ENCODE measurements at places on chromosomes 7 and 10. TPM values are rescaled to one million over a fixed set of nuclear protein-coding genes. Genes with fewer than 3 reads are reported as not detected.
A peak's percentile ranks its signal among the peaks of the same experiment; 100 is the strongest.

DNA sequence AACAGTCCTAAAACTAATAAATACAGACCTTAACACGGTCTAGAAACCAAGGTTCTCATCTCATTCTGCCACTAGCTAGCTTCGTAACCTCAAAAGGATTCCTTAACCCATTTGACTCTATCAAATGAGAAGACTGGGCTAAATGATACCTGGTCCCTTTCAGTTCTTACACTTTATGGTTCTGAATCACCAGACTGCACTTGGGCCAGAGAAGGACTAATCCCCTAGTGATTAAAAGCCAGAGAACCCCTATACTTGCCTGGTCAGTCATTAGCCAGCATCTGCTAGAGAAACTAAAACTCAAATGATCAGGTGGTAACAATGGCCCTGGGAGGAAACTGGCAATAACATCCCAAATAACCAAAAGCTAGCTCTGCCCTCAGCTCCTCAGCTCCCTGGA lies 16.8 kb downstream of the TMEM243 start:
- peak overlapping the region; percentile 70 for H3K27ac ChIP-seq
- DNase-seq: no peak
- peaks cover 90% of the 10 kb centered on the region for H3K36me3 ChIP-seq
- no peaks in the 10 kb centered on the region for H3K27me3 ChIP-seq

DNA sequence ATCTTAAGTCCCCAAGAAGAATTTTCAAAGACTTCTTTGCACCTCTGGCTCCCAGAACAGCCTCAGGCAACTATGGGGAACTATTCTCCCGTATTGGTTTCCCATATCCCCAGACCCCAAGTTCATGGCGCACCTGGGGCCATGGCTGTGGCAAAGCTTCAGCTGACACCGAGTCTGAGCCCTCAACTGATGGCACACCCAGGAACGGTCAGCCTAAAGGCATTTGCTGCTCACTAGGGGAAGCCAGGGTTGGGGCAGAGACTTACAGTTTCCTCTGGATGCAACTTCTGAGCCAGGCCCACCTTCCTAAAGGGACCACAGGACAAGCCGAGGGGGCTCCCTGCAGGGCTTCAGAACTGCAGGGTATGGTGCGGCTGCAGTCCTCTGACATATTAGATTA lies 13.7 kb upstream of the CPA1 start:
- peaks cover 28% of the 10 kb centered on the region for H3K4me1 ChIP-seq
- H3K27ac ChIP-seq: peak overlapping the region; percentile 57
- H3K36me3 ChIP-seq: no peaks in the 10 kb centered on the region
- no peak for DNase-seq

DNA sequence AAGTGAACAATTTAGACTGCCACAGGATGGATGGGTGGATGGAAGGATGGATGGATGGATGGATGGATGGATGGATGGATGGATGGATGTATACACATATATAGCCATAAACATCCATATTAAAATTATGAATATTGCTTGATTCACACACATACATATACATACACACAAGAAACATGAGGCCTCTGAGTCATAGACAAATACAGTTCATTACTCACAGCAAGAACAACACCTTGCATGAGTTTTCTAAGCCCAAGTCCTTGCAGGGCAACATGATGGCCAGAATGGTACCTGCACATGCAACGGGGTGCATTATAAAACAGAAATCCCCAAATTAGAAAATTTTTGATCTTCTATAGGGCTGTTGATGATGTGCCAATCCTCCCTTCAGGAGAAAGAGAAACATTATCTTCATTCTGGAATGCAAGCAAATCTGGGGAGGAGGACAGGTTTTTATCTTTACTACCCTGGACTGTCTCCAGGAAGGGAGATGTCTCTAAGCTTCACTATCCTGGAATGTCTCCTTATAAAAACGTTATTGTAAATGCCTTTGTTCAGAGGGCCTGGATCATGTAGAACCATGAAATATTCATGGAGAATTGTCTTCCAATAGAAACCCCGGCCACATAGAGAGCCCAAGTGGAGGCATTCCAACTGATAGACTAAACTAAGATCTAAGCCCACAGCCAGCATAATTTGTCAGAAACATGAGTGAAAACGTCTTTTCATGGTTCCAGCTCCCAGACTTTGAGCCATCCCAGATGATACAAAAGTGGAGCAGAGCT lies 238.6 kb upstream of the LRRN3 start:
- H3K27me3 ChIP-seq: no peaks in the 10 kb centered on the region
- no peak for DNase-seq
- no peak overlapping the region for H3K4me3 ChIP-seq
- H3K27ac ChIP-seq: no peak overlapping the region

GRCh38 chr10:49395741-49396665 lies at the start of gene DRGX:
Gene DRGX (minus strand): TSS chr10:49396089. CDS start chr10:49395440, 649 bp downstream.
- DNase-seq: no peak
- H3K27me3 ChIP-seq: peaks cover 70% of the 10 kb centered on the region
- H3K4me1 ChIP-seq: peaks cover 7% of the 10 kb centered on the region
- no peak within 1 kb of the TSS for H3K27ac ChIP-seq
- H3K4me3 ChIP-seq: no peak within 1 kb of the TSS
- no peaks in the 10 kb centered on the region for H3K36me3 ChIP-seq

GRCh38 chr7:142414135-142414534 lies 156.3 kb upstream of the PRSS58 start:
- DNase-seq: no peak
- no peaks in the 10 kb centered on the region for H3K36me3 ChIP-seq
- peak overlapping the region; percentile 13 for H3K27ac ChIP-seq
- no peak overlapping the region for H3K4me3 ChIP-seq
- H3K4me1 ChIP-seq: peaks cover 10% of the 10 kb centered on the region
- no peaks in the 10 kb centered on the region for H3K27me3 ChIP-seq

DNA sequence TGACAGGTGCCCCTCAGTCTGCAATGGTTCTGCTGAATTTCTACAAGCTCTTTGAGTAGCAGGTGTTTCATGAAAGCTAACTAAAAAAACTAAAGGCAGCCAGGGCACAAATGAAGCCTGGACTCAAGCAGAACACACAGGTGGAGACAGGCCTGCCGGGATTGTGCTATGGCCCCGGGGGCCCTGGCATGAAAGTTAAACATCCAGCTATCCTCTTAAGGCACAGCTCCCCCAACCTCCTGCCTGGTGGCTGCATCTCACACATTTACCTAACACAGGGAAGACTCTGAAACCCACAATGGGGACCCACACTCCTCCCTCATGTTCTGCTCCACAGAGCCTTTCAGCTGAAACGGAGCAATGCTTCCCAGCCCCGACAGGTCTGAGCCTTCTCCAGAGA lies 76.3 kb upstream of the CAMK2B start:
- peaks cover 12% of the 10 kb centered on the region for H3K36me3 ChIP-seq
- H3K4me3 ChIP-seq: no peak overlapping the region
- H3K27me3 ChIP-seq: no peaks in the 10 kb centered on the region
- H3K27ac ChIP-seq: no peak overlapping the region
- DNase-seq: no peak

GRCh38 chr7:48551652-48552051 lies 372.7 kb upstream of the CDC14C start:
- H3K4me3 ChIP-seq: no peak overlapping the region
- no peaks in the 10 kb centered on the region for H3K4me1 ChIP-seq
- no peaks in the 10 kb centered on the region for H3K27me3 ChIP-seq
- DNase-seq: no peak

GRCh38 chr10:122044713-122045112 lies 55.8 kb downstream of the TACC2 start:
- peaks cover 4% of the 10 kb centered on the region for H3K27me3 ChIP-seq
- DNase-seq: no peak
- H3K27ac ChIP-seq: no peak overlapping the region
- H3K4me3 ChIP-seq: no peak overlapping the region
- no peaks in the 10 kb centered on the region for H3K4me1 ChIP-seq

DNA sequence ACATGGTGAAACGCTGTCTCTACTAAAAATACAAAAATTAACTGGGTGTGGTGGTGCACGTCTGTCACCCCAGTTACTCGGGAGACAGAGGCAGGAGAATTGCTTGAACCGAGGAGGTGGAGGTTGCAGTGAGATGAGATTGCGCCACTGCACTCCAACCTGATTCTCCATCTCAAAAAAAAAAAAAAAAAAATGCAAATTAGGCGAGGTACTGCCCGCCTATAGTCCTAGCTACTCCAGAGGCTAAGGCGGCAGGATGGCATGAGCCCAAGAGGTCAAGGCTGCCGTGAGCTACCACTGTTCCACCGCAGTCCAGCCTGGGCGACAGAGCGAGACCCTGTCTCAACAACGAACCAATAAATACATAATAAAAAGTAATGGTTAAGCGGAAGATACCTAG lies 1.1 kb upstream of the EIF4H start:
- DNase-seq: no peak
- peaks cover 25% of the 10 kb centered on the region for H3K4me1 ChIP-seq
- peaks cover 23% of the 10 kb centered on the region for H3K36me3 ChIP-seq
- H3K4me3 ChIP-seq: peak overlapping the region; percentile 81

DNA sequence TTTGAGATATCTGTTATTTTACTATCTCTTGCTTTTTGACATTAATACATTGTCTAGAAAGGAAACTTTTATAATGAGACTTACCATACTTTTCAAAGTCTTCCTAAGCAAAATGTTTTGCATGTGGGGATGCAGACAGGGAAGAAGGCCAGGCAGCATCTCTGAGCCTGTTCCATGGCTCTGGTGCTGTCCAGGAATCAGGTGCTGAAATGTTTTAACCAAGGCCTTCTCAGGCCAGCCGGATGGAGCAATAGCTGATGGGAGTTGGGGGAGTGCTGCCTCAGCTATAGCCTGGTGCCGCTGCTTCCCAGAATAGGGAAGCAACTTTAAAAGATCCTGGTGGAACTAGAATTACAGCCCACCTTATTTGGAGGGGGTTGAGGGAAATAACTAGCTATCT lies 38.5 kb downstream of the CRTAC1 start:
- no peaks in the 10 kb centered on the region for H3K36me3 ChIP-seq
- no peak overlapping the region for H3K4me3 ChIP-seq
- no peak for DNase-seq
- no peak overlapping the region for H3K27ac ChIP-seq
- H3K4me1 ChIP-seq: no peaks in the 10 kb centered on the region
- H3K27me3 ChIP-seq: peaks cover 11% of the 10 kb centered on the region

DNA sequence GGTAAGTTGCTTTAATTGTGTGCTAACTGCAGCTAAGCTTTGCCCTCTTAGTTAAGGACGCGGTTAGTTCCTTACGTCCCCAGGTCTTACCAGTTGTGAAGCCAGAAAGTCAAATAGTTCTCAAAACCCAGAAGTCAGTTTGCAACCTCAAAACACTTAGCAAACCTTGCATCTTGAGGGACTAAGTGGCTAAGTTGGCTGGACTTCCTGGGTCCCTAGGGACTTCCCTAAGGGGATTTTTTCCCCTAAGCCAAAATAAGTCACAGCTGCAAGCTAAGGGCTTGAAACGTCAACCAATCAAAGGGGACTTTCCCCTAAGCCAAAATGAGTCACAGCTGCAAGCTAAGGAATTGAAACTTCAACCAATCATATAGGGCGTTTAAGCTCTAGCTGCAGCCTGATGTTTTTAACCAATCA lies 36.2 kb upstream of the HECW1 start:
- peaks cover 5% of the 10 kb centered on the region for H3K4me1 ChIP-seq
- H3K4me3 ChIP-seq: no peak overlapping the region
- H3K27me3 ChIP-seq: peaks cover 23% of the 10 kb centered on the region
- no peaks in the 10 kb centered on the region for H3K36me3 ChIP-seq
- H3K27ac ChIP-seq: no peak overlapping the region

DNA sequence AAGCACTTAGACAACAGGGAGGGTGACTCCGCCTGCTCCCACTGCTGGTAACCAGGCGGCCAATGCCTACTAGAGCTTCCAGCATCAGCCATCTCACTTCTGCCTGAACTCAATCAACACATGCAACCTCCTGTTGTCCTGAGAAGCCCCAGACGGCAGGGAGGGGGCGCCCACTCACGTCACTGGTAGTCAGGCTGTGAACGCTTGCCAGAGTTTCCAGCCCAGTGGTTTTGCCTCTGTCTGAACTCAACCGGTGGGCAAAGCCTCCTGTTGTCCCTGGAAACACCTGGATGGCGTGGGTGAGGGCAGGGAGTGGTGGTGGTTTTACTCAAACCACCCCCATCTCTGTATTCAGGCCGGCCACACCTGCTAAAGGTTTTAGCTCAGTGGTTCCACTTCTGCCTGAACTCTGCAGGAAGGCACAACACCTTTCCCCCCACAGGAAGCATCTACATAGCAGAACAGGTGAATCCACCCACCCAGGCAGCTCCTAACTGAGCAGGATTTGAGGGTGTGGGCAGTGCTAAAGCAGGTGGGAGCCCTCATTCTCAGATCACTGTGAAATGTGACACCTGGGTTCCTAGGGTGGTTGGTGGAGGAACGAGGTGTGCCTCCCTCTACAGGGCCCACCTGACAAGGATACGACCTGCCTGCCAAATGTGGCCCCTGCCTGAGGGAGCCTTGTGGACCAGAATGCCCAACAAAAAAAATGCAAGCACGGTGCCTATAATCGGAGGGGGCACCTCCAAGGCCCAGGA lies 563.0 kb upstream of the SEMA3D start:
- no peak for DNase-seq
- H3K4me3 ChIP-seq: no peak overlapping the region
- H3K4me1 ChIP-seq: no peaks in the 10 kb centered on the region
- no peaks in the 10 kb centered on the region for H3K27me3 ChIP-seq

DNA sequence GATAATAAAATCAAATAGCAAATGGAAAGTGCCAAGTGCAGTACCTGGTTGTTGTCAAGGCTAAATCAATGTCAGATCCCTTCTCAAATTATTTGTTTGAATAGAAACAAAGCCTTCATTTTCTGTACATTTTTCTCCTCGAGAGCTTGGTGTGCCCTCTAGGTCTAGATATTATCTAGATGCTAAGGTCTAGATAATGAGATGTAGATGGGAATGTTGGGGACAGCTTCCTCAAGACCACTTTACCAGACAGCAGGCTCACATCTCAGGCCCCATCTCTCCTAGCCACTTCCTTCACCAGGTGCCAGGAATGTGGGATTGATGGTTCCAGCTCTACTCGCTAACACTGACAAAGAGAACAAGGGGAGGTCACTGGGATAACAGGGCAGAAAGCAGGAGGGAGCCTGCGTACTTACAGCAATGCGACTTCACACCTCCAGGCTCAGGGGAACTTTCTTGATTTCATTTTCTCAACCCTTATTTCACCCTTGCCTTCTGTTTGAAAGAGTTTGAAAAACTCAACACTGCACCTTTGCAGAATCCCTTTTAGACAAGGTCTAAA lies 451.4 kb upstream of the VSTM2A start:
- H3K4me3 ChIP-seq: no peak overlapping the region
- no peak overlapping the region for H3K27ac ChIP-seq
- no peak for DNase-seq
- no peaks in the 10 kb centered on the region for H3K27me3 ChIP-seq
- no peaks in the 10 kb centered on the region for H3K36me3 ChIP-seq
- no peaks in the 10 kb centered on the region for H3K4me1 ChIP-seq

ATOH7 gene
- not detected for total RNA-seq

GHRHR gene
- not detected for total RNA-seq

ZP3 gene
- total RNA-seq: 13.4 TPM

ARHGEF35 gene
- 2.3 TPM for total RNA-seq

NPC1L1 gene
- 0.07 TPM for total RNA-seq

SFR1 gene
- total RNA-seq: 16.8 TPM

CTAGE6 gene
- total RNA-seq: 1.7 TPM
